ENCODE measurements at places on chromosomes 7 and 10.

GRCh38 chr7:95501261-95501832, 15.6 kb downstream of the ASB4 start:
- no peak for DNase-seq

DNA sequence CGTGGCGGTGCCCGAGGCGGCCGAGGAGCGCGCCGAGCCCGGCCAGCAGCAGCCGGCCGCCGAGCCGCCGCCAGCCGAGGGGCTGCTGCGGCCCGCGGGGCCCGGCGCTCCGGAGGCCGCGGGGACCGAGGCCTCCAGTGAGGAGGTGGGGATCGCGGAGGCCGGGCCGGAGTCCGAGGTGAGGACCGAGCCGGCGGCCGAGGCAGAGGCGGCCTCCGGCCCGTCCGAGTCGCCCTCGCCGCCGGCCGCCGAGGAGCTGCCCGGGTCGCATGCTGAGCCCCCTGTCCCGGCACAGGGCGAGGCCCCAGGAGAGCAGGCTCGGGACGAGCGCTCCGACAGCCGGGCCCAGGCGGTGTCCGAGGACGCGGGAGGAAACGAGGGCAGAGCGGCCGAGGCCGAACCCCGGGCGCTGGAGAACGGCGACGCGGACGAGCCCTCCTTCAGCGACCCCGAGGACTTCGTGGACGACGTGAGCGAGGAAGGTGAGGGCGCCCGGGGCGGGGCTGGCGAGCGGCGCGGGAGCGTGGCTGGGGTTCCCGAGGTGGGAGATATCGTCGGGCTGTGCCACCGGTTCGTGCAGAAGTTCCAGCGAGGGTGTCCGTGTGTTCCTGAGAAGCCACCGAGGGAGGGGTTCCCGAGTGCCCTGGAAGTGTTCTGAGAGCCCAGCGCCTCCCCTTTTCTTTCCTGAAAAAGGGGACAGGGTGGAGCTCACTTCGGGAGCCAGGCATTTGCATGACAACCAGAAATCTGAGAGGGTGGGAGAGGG, 495 bp downstream of the EIF3B start:
- no peak for DNase-seq

- DNase-seq: no peak
Observed at GRCh38 chr7:27169658-27170425, 4.3 kb downstream of the HOXA10 start.

DNA sequence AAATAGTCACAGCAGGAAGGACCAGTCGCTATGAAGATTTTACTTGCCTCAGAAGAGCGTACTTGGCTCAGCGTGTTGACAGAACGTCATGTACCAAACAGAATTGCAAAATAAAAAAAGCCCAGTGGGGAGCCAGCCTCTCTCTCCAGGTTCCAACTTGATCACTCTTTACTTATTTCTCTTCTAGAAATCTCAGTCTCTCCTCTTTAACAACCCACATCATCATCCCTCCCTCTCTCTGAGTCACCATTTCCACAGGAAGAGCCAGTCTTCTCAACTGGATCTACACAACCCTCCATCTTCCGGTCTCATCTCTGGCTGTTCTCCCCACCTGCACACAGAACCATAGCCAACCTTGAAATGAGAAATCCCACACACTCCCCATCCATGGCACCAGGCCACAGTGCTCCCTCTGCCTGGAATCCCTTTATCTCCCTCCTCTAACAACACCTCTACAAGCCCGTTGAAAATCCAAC, 718.3 kb downstream of the GRID1 start:
- DNase-seq: no peak

DNA sequence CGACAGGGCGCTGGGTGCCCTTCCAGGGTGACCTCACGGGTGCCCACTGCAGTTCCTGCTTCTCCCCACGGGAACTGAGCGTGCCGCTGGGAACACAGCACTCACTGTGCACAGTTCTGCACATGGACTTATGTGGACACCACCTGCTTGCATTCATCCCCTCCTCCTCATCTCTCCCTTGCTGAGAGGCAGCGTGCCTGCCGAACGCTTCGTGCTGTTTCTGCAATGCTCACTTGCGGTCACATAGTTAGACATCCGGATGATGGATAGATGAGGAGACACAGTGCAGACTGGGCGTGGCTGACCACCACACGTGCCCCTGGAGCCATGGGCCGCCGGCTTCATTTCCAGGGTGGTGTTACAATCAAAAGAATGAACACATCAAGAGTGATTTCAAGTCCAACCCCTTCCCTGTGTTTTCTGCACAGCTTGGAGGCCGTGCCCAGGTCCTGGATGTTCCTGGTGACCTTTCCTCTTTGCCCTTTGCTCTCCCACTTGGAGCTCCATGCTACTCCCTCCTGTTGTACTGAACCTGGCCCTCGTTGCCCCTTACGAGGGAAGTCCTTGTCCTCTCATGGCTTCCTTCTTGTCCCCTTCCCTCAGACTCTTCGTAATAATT, 119.4 kb downstream of the VIPR2 start:
- no peak for DNase-seq

GRCh38 chr7:126988022-126988421, 264.7 kb downstream of the GRM8 start:
- DNase-seq: no peak

DNA sequence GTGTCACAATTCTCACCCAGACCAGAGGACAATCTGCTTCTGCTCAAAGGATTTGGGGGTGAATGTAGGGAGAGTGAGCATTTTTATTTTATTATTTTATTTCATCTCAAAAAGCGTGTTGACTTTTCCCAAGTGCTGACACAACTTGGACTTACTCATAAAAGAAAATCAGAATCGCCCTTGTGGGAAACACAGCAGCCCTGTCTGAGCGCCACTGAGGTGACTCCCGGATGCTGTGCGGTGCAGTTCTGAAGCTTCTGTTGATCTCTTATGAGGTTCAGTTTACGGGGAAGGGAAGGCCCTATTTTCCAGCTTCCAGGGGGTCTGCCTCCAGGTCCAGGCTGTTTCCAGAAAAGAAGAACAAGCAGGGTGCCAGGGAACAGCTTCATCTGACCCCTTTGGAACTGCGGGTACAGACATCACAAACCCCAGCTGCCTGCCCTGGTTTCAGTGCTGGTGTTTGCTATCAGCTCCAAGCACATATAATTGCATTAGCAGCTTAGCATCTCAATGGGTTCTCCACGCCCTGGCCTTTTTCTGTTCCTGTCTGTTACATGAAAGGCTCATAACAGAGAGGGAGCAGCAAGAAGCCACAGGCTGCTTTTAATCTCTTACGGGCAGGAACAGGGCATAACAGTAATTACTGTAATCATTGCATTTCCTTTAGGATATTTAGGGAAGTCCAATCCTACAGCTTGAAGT, 52.4 kb downstream of the PARP12 start:
- DNase-seq: no peak

DNA sequence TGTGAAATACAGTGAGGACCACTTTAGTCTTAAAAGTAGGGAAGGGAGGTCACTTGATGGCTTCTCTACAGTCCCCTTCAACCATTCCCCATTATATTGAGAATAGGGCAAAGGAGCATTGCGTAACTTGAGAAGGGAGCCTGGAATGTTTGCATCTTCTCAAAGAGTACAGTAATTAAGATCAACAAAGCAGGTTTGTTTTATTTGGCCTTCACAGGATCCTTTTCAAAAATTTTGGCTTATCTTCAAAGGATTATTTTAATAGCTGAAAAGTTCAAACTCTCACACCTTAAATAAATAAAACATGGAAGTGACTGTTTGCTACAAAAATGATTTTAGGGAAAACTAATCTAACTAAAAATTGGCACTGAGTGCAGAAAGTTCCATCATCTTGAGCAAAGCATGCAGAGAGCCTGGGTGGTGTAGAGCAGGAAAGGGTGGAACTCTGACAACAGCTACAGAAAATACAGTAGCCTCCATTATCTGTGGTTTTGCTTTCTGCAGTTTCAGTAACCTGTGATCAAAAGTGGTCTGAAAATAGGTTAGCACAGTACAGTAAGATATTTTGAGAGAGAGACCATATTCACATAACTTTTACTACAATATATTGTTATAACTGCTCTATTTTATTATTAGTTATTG, 214.0 kb downstream of the MDFIC start:
- no peak for DNase-seq

DNA sequence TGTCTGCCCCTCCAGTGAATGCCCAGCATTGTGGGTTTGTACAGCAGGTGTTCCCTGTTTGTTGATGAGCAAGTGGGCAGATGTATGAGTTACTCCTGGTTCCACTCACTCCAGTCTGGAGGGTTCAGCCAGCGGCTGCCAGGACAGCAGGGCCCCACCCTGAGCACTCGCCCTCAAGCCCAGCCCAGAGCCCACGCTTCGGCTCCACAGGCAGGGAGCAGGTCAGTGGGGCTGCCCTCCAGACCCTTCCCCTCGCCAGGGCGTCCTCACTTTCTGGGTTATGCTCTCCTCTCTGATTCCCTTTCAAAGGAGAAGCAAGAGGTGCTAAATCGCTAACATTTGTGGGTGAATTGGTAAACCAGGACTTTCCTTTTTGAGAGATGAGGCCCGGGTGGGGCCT, 4.8 kb upstream of the VIPR2 start:
- DNase-seq: no peak

GRCh38 chr10:52376694-52377354, 62.7 kb downstream of the DKK1 start:
- no peak for DNase-seq

DNA sequence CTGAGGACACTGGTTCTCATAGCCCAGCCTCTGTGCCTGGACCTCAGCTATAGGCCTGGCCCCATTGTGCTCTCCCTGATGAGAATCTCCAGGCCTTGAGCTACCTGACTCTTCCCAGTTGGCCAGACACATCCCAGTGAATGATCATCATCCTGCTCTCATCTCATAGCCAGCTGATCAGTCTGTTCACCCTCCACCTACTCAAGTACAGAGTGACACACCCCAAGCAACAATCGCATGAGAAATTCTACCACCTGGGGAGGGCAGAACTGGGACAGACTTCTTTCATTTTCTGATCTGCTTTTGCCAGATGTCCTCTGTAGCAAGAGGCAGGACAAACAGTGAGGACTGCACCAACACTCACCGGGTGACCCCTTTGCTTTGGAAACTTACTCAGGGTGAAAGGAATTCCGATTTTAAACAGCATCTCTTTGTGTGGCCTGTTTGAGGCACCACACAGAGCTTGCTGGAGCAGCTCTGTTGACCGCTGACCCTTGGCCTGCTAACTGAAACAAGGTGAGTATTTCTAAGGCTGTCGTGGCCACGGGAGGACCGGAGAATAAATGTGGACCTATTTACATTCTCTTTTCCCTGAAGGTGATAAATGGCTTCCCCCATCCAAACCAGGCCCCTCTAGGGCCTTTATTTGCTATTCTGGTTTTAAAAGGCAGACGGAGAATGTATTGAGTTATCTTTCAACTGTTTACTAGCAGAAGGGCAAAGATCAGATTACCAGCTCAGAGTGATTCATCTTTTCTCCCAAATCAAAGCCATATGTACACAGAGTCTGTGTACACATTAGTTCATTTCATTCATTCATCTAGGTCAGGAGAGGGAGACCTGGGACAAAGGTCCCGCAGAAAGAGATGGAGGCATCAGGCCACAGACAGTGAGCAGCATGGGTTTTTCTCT, 181.4 kb upstream of the TNS3 start:
- DNase-seq: no peak

DNA sequence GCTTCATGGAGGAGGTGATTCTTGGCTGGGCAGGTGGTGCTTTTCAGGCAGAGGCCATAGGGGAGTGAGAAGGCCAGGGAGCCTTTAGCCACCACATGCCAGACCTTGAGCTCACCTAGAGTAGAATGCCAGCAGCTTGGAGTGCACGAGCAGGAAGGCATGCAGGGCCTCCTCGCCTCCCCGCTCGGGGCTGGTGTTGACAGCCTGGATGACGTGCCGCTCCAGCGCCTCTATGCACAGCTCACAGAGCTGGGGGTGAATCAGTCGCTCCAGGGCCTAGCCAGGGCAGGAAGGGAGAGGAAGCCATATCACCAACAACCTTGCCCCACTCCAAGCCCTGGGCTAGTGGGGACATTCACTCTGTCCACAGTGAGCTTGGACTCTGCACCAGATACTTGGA, 15.7 kb downstream of the HPS1 start:
- no peak for DNase-seq

DNA sequence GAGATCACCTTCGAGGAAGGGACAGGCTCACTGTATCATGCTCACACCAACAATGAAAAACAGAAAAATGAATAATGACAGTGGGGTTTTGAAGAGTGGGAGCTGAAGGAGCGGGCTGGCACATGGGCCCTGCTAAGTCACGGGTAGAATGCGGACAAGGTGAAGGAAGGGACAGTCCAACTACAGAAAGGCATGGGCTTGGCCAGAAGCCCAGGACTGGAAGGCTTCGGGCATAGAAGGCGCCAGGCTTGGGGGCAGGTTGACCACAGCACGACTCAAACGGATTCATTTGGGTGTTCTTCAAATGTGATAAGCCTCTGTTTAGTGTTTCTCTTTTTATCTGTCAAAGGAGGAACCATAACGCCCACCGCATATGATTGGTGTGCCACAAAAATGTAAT, 509.5 kb downstream of the CCSER2 start:
- no peak for DNase-seq

DNA sequence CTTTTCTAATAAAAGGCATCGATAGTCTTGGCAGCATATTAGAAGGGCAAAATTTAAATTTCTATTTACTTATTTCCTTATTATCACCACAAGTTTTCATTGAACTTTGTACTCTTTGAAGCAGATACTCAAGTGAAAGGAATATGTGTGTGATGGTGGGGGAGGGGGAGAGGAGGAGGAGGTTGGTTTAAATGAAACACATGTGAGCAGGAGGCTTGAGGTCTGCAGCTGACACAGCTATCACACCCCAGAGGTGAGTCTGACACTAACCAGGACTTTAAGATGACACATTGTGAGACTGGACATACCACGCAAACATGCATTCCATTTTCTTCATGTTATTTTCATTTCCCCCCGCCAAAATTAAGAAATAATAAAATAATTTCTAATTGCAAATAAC, 63.3 kb downstream of the CTTNBP2 start:
- DNase-seq: no peak

DNA sequence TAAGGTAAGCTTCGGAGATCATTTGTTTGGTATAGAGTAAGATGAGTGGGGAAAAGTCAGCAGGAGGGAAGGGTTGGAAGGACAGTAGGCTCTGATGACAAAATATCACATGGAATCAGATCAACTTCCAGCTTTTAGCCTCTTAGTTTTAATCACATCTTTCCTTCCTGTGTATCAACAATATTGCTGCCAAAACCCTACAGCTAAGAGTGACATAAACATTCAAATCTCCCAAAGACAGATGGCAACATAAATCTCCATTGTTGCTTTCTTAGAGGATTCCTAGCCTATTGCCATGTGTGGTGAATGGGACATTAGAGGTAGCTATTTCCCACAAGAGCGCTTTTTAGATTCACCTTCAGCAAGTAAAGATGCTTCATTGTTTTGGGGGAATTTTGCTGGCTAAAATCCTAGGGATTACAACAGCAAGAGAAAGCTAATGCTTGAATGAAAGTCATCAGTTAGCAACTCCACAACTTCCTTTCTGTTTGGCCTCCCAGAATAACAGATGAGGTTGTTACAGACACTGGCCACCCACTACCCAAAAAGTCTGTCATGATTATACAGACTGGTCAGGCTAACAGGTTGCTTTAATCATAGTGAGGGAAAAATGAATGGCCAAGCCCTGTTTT, 35.2 kb upstream of the FZD1 start:
- DNase-seq: no peak

- DNase-seq: no peak
Observed at GRCh38 chr7:15836651-15837050, 150.2 kb upstream of the MEOX2 start.

- DNase-seq: no peak
Observed at GRCh38 chr10:113455947-113456346, 96.9 kb upstream of the HABP2 start.

- DNase-seq: no peak
Observed at GRCh38 chr7:87204933-87205332, 14.6 kb downstream of the TMEM243 start.

- no peak for DNase-seq
Observed at GRCh38 chr7:135678612-135679575, 16.6 kb downstream of the STMP1 start.

Measured in activated CD4-positive, alpha-beta T cell treated with anti-CD3 and anti-CD28 coated beads, Interleukin-2, amount 50 U/mL, for 1 hour (primary cell).